H7 (cell line): ENCODE measurements at places on chromosomes 1 and 21. TPM values are rescaled to one million over a fixed set of nuclear protein-coding genes. Genes with fewer than 3 reads are reported as not detected.

The GBP1 gene
- not detected in 2 replicates for total RNA-seq

The TTC39A gene
- 11.6 and 12.3 TPM in 2 replicates for total RNA-seq

The FLG2 gene
- total RNA-seq: not detected in 2 replicates

The SMPDL3B gene
- total RNA-seq: 8.6 and 14.8 TPM in 2 replicates

DNA sequence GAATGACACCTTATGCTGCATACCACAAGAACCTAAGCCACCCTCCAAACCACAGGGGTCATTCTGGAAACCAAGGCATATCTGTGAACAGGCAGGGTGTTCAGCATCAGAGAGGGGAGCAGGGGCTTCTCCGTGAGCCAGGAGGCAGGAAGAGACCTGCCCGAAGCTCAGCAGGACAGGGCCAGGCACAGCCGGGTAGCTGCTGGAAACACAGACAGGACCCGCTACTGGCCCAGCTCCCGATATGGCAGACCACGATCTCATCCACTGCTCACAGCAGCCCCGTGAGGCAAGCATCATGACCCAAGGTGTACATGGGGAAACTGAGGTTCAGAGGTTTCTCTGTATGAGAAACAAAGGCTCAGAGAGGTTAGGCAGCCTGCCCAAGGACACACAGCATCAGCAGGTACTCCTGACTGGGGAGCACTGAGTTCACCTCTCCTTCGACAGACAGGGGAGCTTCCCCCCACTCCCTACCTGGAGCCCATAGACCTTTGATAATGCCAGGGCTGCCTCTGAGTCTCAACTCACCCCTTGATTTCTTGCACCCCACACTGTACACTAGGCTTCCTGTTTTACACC lies 317.7 kb downstream of the MATN1 start:
- no peak for DNase-seq

DNA sequence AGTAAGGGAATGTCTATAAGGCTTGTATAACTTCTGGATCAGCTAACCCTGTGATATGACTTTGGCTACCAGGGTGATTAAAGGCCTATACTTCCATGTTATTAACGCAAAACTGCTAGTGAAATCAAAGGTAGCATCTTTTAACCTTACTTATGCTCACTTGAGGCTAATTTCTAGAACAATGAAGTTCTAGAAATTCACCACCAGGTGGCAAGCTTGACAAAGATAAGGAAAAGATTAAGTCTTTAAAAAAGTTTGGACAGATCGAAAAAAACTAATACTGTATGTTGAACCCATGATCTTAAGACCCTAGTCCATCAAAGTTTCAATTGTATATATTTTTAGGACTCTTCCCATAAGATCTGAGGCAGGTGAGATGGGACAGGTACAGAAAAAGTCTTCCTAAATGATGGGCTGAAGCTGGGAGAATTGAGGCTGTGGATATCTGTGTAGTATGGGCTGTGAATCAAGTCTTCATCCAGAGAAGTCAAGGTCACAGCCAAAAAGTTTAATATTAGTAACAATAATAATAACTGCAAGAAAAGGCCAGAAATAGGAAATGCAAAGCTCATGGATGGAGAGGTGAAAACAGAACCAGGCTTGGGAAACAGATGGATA lies 18.8 kb downstream of the KYAT3 start:
- DNase-seq: no peak

GRCh38 chr1:241857131-241857530 lies 9.1 kb downstream of the EXO1 start:
- no peak for DNase-seq

DNA sequence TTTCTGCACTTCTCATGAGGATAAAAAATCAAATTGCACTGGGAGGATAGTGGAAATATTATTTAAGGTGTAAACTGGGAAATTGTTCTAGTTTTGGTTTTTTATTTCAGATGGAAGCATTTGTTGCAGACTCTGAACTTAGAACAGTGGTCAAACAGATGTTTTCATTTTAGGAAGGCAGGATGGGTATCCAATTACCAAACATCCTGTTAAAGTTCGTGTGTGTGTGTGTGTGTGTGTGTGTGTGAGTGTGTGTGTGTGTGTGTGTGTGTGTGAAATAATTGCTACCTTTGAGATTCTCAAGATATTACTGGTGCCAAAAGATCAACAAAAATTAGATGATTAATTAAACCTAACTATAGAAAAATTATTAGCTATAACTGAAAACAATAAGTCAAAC lies 24.3 kb upstream of the DUSP10 start:
- no peak for DNase-seq

DNA sequence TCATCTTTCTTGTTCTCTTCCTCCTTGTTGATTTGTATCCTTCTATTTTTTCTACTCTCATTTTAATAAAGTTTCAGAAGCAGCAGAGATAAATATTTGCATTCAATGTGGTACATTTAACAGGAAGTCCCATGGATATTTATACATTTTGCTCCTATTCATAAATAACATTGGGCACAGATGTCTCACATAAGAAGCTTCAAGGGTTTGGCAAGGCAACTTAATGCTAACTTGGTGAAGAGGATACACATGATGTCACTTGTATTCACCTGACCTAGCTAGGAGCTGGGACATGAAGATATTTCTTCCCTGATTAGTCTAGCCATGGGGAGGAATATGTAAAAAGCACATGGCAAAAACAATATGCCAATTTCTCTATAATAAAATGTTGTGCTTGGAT lies 65.1 kb upstream of the DUSP10 start:
- DNase-seq: no peak

DNA sequence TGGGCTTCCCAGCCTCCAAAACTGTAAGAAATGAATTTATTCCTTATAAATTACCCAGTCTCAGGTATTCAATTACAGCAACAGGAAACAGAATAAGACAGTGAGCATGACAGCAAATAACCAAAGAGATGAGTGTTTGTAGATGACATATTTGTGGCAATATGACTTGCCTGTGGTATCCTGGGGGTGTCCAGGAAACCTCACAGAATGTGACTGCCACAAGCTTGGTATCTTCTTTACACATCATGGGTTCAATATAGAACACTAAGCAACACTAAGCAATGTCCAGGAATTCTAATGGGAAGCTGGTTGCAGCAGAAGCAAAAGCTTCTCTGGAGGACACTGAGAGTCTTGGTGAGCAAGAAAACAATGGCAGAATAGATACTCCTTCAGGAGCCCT lies 236.4 kb upstream of the BEND5 start:
- no peak for DNase-seq
